ENCODE measurements at places on chromosomes 6 and 20.

DNA sequence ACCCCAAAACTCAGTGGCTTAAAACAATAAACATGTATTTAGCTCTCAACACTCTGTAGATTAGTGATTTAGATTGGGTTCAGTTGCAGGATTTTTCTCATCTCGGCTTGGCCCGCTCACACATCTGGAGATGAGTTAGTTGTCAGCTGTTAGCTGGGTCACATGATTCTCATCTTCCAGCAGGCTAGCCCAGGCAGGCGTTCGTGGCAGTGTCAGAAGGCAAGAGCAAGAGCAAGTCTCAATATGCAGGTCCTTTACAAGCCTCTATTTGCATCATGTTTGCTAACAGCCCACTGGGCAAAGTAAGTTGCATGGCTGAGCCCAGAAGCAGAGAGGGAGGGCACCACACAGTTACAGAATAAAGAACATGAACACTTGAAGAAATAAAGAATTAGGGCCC is 83.6 kb upstream of the MYLIP start:
- no peak for DNase-seq

- peak; percentile 27 for DNase-seq
Observed at GRCh38 chr6:159989492-159990480, 20.9 kb downstream of the IGF2R start.

- peak; percentile 89 for DNase-seq
Observed at GRCh38 chr6:18264219-18264922, at the start of gene DEK. Gene DEK (minus strand): TSS chr6:18264530. CDS start chr6:18263987, 543 bp downstream.

DNA sequence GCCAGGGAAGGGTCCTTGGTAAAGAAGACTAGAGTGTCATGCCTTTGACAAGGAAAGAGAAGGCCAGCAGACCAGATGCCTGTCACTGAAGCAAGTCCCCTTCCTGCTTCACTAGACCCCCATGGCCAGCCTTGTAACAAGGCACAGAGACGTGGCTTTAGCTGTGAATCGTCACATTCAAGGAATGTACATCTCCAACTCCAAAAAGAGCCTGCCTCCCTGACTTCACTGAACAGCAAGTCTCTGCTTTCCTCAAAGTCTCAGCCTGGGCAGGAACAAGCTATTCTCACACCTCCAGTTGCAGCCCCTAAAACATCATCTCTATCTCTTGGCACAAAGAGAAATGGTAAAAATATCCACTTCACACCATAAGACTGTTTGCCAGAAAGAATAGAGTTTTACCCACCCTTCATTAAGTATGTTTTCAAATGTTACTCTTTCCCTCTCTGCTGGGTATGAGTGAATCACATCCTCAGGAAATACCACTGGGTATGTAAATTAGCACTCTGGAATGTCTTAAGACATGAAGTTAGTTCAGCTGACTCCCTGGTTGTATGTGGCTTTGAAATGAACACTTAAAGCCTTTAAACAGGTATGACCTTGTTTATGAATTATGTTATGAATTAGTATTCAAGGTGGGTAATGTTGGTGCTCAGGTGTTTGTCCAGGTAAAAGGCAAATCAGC is 46.4 kb upstream of the NT5E start:
- no peak for DNase-seq

GRCh38 chr6:90180526-90180925 is 116.1 kb downstream of the BACH2 start:
- DNase-seq, result no peak

DNA sequence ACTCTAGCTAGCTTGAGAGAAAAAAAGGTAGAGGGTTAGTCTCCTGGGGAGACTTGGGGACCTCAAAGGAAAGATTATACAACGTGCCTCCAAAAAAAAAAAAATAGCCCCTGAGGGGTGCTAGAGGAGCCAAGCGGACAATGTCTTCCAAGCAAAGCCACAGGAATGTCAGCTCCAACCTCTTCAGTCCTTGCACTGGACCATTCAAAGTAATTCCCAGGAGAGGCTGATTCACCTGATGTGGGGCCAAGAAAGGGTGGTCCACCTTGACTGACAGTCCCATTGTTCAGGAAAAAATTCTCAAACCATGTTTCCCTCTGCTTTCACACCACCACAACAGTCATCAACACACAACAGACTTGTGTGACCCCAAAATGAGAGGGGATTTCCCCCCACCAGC is 30.7 kb downstream of the ASIP start:
- no peak for DNase-seq

DNA sequence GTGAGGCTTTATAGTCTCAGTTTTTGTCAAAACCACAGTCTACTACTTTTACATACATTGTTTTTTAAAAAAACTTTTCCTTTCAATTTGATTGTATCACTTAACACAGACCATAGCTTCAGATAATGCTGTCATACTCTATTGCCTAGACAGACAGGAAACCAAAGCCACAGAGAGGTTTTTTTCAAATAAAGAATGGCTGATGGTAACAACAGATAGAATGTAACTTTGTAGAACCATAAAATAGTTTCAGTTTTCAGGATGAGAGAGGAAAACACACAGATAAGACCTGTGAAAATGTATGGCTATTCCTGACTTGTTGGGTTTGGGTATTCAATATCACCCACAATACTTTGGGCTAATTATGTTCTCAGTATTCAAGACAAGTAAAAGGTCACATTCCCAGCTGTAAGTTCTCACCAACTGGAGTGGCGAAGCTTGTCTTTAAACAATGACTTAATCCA is 94.0 kb downstream of the ADGRG6 start:
- peak; percentile 67 for DNase-seq

DNA sequence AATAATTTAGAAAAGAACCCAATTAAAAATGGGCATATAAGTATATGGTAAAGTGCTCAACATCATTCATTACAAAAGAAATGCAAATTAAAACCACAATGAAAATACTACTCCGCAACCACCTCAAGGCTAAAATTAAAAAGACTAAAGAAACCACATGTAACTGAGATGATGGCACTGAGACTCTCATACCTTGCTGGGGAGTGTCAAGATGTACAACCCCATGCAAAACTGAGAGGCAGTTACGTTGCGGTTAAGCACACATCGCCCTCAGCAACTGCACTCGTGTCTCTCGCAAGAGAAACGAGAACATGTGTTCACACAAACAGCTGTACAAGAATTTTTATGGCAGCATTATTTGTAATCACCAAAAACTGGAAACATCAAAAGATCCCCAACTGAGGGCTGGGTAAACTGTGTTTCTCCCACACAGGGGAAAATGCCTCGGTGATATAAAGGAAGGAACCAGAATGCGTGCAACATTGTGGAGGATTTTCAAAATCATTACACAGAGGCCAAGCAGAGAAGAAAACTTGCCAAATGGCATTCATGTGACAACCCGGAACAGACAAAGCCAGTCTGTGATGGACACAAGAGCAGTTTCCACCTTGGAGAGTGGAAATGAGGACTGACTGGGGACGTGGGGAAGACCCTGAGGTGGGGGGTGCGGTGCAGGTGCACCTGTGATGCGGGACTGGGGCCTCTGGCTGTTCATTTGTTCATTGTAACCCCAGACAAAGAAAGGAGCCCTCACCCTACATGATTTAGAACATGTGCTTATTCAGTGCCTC is 144.9 kb downstream of the WDR27 start:
- no peak for DNase-seq

DNA sequence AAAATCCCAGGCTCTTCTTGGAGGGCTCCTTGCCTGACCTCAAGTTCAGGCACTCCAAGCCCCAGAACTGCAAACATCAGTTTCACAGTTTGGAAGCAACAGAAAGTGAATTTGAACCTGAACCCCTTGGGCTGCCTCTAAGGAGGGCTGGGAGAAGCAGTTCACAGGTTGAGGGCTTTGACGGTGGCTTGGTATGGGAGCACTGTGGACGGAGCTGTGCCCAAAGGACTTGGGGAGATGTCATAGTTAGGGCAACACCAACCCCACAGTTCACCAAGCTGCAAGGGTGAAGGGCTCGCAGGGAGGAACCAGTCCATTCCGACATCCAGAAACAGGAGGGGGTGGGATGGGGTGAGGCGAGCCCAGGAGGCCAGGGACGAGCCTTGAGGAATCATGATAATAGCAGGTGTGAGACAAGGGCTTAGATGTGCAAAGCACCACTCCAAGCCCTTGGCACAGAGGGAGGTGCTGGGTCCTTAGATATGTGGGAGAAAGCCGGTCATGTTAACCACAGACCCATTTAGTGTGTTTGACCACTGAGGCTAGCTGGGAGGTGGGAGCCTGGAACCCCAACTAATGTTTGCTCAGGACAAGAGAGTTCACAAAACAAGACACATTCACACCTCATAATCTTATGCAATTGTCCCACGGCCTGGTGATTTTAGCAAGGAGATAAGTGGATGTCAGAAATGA is 4.3 kb downstream of the CEBPB start:
- no peak for DNase-seq

GRCh38 chr6:53439556-53439955 is 90.8 kb upstream of the ELOVL5 start:
- no peak for DNase-seq

- DNase-seq, result no peak
Observed at GRCh38 chr20:18388860-18389259, 78.0 kb downstream of the DZANK1 start.

- DNase-seq, result peak; percentile 15
Observed at GRCh38 chr6:26195924-26196845, 109.0 kb downstream of the HFE start.

GRCh38 chr20:59705651-59706399 is 101.5 kb downstream of the PHACTR3 start:
- no peak for DNase-seq

DNA sequence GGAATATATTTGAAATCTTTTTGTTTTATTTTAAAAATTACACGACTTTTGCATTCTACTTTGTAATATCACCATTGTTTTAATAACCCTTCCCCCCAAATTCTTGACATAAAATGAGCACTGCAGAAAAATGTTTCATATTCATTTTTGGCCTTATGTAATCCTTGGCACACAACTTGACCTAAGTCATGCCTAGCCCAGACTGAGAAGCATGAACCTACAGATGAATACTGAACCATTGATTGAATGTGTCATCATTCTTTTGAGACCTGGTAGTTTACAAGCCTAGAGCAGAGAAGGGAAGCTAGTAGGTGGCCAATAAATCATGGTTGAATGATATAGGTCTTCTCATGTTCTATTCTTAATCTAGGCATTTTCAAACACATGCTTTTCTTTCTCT is 89.4 kb upstream of the EDN1 start:
- no peak for DNase-seq

- DNase-seq, result no peak
Observed at GRCh38 chr20:24894967-24895366, 54.1 kb upstream of the CST7 start.

DNA sequence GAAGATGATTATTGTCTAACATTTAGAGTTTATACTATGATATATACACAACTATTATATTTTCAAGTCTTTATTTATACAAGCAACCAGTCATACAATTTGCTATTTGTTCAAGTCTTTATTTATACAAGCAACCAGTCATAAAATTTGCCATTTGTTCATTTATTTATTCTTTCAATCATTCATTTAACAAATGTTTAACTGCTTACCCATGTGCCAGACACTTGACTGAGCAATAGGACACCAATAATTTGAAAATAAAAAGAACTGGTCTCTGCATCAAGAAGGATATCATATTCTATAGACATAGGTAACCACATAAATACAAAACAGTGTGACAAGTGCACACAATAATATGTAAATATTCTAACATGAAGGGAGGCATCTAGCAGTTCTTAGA is 20.3 kb downstream of the GRIK2 start:
- DNase-seq, result no peak

- DNase-seq, result no peak
Observed at GRCh38 chr20:16922834-16923233, 174.7 kb downstream of the OTOR start.

DNA sequence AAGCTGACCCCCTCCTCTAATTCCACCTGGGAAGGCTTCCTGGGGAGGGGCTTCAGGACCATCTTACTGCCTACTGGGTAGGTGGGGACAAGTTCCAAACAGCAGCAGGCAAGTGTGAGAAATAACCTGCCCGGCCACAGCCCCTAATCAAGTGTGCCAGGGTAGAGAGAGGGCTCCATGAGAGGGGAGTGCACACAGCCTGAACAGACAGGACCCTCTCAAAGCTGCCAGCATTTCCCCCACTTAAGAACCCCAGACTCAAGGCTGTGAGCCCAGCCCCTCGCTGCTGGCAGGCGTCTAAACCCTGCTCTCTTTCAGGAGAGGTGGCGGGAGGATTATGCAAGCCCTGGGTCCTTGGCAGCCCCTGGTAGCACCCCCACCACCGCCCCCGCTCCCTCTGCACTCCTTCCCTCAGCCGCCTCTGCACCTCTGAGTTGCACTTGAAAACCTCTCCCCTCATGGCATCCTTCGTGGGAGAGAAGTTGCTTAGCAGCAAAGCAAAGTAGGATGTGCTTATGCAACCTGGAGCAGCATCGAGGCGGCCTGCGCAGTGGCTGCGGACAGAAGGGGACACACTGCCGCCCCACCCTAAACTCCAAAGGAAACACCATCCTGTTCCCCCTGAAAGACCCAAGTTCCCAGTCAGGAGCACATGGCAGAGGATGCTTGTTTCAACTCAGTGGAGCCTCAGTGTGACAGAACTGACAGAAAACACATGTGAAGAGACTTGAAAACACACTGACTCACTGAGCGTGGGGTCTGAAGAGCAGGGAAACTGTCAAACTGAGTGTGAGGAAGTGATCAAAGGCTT is 10.5 kb downstream of the DDRGK1 start:
- no peak for DNase-seq

DNA sequence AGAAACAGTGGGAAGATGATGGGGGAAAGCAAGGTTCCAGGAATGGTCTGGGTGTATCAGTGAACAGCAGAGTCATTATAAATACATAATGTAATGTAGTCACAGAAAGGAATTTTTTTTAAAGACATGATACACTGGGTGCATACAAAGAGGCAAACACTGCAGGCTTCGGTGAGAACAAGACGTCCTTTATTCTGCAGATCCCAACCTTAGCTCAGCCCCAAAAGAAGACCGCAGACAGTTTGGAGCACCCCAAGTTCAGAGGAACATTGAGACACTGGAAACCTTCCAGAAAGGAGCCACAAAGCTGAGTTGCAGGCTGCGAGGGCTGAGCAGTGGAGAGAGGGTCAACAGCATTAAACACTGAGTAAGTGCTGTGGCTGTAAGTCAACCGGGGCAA is 30.6 kb upstream of the FOXC1 start:
- DNase-seq, result no peak

GRCh38 chr6:27672113-27672799 is 199.4 kb upstream of the ZNF184 start:
- no peak for DNase-seq

DNA sequence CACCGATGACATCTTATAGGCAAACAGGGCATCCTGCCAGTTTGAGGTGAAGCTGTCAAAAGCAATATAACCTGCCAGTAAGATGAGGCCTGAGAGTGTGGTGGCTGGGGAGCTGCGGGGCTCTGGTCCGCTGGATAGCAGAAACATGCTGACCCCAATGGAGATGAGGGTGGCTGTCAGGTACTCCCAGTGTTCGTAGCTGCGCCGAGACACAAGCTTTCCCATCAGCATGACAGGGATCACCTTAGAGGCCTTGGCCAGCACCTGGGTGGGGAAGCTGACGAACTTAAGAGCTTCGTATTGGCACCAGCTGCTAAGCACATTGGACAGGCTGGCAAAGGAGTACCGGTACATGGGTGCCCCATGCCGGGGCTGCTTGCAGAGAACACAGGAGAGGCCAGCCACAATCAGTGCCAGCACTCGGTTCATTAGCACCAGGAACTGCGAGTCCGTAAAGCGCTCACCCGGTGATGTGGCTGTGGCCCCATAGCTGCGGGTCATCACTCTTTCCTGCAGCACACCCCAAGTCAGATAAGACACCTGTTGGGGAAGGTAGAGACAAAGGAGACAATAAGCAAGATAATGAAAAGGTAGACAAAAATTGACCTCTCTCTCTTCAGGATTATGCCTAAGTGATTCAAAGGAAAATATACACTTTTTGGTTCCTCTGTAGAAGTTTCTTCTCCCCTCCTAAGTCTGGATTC is 2.1 kb downstream of the SLC35B2 start:
- DNase-seq, result no peak

Data from CD4-positive, alpha-beta T cell treated with Interleukin-2 at 100 ng/mL for 4 hours (primary cell).